ENCODE measurements at places on chromosomes 1 and 21. TPM values are rescaled to one million over a fixed set of nuclear protein-coding genes. Genes with fewer than 3 reads are reported as not detected.
A peak's percentile ranks its signal among the peaks of the same experiment; 100 is the strongest.

Gene USF1
- 33.9 TPM for total RNA-seq

Gene ASCL5
- not detected for total RNA-seq

Gene OR6K3
- total RNA-seq: 6.3 TPM

Gene GUCA2A
- total RNA-seq: not detected

Gene SH2D2A
- 0.48 TPM for total RNA-seq

Gene KLHDC9
- total RNA-seq: 10.6 TPM

Gene PGLYRP4
- total RNA-seq: 0.48 TPM

Gene SPRR1B
- not detected for total RNA-seq

Gene PRCC
- 21.4 TPM for total RNA-seq

Gene DNALI1
- 2.9 TPM for total RNA-seq

Gene FCGR3B
- 5.5 TPM for total RNA-seq

Gene LAMC1
- total RNA-seq: 585 TPM

Gene USH2A
- 2.2 TPM for total RNA-seq

- DNase-seq: no peak
Observed at GRCh38 chr21:43929217-43929971, 64.4 kb downstream of the AGPAT3 start.

- DNase-seq: no peak
Observed at GRCh38 chr21:33546086-33546485, 3.2 kb downstream of the SON start.

- DNase-seq: peak; percentile 89
Observed at GRCh38 chr1:21368515-21369289, 71.2 kb upstream of the NBPF3 start.

GRCh38 chr1:176167210-176167609 lies 39.9 kb downstream of the COP1 start:
- DNase-seq: no peak

DNA sequence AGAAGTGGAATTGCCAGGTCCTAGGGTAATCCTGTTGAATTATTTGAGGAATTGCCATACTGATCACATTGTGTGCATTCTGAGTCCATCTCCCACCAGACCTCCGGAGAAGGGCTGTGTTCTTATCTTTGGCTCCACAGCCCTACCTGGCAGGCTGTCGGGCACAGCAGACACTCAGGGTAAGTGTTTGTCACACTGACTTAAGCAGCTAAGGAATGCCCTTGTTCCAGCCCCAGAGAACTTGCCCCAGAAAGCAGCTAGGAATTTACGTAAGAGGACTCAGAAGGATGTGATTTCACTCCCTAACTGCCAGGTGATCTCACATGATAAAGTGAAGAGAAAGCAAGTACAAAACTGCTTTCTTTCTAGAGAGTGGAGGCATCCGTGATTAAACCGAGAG lies 21.0 kb downstream of the VASH2 start:
- DNase-seq: no peak

DNA sequence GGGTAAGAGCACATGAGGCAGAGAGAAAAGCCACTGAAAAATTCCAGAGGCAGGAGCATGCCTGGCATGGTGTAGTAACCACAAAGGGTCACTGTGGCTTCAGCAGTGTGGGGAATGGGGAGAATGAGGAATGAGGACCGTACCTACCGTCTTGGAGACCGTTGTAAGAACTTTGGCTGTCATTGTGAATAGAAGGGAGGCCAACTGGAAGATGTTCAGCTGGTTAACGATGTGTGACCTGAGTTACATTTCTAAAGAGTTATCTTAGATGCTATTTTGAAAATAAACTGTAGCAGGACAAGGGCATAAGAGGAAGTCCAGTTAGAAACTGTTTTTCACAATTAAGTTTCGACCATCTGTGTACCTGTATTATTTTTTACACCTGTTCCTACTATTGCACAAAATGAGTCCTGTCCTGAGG lies 365.5 kb upstream of the SGIP1 start:
- no peak for DNase-seq

- DNase-seq: no peak
Observed at GRCh38 chr1:41901551-41901950, 17.2 kb downstream of the HIVEP3 start.

- DNase-seq: peak; percentile 10
Observed at GRCh38 chr1:18414321-18414720, 66.4 kb upstream of the KLHDC7A start.

- DNase-seq: no peak
Observed at GRCh38 chr1:48547561-48548220, 75.7 kb upstream of the SPATA6 start.

GRCh38 chr1:6241887-6242740 lies 1.9 kb upstream of the HES3 start:
- no peak for DNase-seq

- no peak for DNase-seq
Observed at GRCh38 chr1:85488126-85488525, 23.2 kb upstream of the DDAH1 start.

- no peak for DNase-seq
Observed at GRCh38 chr1:55378582-55378981, 163.4 kb upstream of the USP24 start.

GRCh38 chr1:178821134-178821866 lies 49.6 kb downstream of the ANGPTL1 start:
- no peak for DNase-seq

- peak; percentile 98 for DNase-seq
Observed at GRCh38 chr1:184622136-184622823, 132.4 kb downstream of the EDEM3 start.

GRCh38 chr1:118396829-118397495 lies 211.9 kb upstream of the SPAG17 start:
- no peak for DNase-seq

DNA sequence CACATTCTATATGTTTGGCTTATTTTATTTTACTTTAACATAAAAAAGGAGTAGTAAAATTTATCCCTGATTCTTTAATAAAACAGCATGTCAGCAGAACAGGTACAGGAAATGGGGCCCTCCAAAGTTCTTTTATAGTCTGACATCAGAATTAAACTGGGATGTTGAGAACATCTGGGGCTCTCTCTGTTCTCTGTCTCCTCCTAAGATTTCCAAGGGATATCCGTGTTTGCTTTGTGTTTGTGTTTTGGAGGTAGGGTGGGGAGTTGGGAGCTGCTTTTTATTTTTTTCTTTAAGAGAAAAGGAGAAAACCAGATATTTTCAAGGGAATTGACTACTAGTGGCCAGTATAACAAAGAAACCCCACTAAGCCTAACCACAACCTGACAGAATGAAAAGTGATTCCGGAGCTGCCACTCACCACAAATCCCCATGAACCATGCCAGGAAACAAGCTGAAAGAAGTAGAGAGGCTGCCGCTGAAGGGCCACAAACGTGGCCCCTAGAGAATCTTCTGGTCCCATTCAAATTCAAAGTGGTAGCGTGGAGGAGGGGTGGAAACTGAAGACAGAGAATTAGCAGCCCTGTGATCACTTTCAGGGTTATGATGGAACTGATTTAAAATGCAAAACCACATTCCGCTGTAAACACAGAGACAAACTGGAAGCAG lies 369.6 kb upstream of the ADGRL2 start:
- no peak for DNase-seq

DNA sequence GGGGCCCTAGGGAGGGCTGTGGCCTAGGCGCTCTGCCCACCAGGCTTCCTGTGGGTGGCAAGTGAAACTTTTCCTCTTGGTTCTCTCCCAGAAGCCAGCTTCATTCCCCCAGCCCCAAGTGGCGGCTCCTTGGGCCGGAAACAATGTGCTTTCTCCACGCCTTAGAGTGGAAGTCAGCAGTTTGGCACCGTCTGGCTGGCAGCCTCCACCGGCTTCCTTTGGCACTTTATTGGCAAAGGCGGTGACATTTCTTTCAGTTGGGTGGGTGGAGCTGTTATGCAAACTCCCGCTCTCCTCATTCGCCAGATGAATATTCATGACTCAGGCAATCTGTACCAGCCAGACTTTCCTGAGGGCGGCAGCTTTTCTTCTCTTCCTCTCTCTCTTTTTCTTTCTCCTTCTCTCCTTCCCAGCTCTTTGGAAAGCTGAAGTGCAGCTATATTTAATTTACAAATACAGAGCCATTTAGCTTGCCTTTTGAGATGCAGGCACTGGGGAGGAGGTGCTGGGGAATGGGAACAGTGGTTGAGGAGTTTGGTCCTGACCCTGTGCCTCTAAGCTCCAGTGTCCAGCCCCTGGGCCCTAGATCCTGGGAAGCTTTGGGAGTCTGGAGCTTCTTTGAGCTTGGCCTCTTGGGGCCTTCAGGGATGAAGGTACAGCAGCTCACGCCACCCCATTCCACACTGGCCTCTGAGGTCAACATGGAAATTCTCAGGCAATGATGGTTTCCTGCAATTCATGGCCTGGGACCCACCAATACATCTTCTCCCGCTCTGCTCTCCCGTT lies 67.8 kb upstream of the POU3F1 start:
- peak; percentile 53 for DNase-seq

- no peak for DNase-seq
Observed at GRCh38 chr1:65471861-65472332, 51.4 kb downstream of the LEPR start.

GRCh38 chr21:43693981-43694380 lies 24.9 kb upstream of the PDXK start:
- no peak for DNase-seq

DNA sequence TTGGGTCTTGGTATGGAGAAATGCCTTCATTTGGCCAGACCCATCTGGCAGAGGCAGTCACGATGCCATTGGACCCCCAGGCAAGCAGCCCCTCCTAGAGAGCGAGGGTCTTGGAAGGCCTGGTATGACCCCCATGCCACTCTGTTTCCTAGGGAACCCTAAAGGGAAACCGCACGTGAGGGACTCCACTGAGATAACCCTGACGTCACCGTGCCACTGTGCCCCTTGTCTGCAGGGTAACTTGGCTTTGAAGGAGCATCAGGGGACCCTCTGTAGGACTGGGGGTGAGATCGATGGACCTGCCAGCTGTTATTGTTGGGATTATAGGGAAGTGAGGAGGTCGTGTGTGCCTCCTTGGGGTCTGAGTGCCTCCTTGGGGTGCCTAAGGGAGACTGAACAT lies 34.5 kb downstream of the ABCG1 start:
- no peak for DNase-seq

DNA sequence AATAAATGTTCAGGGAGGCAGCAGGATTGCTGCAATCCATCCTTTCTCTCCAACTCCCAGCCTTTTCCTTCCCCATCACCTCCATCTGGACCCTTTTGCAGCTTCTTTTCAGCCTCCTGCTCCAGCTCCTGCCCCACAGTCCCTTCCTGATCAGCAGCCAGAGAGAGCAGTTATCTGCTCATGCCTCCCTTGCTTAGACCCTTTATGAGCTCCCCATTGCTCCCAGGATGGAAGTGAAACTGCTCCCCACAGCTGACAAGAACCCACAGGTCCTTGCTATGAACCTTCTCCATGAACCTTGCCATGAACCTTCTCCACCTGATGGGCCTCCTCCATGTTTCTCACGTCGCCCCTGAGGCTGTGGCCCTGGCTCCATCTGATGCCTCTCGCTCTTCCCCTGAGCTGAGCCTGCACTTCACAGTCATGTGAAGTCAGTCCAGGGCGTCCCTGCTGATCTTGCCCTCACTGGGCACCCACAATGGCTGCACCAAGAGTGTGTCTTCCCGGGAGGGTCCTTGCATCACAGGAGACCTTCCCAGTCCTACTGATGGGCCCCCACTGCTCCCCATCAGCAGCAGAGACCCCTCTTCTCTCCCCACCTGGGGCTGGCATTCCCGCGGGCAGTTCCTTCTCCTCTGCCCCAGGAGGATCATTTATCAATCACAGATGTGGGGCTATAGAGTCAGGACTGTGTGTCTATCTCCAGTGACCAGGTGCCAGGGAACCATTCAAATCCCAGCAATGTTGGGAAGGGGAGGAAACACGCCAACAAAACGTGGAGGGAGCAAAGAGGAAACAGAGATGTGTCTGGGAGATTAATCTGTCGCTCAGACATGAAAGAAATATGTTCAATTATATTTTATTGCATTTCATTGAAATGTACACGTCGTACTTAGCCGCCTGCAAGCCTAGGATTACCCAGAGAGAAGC lies 73.1 kb downstream of the MATN1 start:
- DNase-seq: no peak

DNA sequence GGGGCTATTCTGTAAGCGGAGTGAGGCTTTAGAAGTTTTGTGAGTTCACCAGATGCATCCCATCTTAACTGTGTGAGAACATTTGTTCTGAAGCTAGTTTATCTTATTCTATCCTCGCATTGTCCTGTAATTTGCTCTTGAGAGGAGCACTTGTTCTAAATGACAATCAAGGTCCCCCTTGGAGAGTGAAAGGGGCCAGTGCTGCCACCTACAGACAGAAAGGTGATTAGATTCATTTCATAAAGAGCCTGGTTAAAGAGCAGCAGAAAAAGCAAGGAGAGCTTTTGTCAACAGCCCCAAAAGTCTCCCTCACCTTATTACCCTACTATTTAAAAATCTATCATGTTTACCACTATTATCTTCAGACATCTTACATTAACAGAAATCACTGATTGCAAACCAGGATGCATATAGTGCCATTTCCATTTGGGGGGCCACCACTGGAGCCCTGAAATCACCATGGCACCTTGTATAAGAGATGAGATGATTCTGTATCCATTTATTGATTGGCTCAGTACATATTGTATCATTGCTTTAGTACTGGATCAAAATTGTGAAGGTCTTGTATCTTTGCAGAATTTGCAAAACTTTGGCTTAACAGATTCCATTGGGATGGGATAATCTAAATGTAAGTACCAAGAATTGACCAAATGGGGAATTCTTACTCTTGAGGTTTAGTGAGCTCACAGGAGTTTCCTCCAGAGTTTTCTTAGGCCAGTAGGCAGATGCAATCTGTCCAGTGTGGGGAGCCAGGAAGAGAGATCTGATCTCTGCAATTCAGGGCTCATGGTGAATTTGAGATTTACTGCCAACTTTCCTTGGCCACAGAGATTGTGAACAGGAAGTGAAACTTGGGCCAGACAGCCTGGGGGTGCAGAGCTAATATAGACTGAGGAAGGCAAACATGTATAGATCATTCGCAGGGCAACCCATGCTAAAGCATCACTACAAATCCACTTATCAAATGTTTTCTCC lies 64.3 kb upstream of the TRABD2B start:
- peak; percentile 79 for DNase-seq

DNA sequence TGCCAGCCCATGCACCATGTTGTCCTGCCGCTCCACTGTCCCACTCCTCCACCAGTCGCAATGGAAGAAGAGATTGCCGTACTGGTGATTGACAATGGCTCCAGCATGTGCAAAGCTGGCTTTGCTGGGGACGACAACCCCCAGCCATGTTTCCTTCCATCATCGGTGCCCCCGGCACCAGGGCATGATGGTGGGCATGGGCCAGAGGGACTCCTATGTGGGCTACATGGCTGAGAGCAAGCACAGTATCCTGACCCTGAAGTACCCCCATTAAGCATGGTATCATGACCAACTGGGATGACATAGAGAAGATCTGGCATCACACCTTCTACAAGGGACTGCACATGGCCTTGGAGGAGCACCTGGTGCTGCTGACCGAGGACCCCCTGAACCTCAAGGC lies 1.9 kb upstream of the AMY2B start:
- no peak for DNase-seq

- DNase-seq: no peak
Observed at GRCh38 chr1:216193839-216194443, 229.3 kb downstream of the USH2A start.

- DNase-seq: no peak
Observed at GRCh38 chr1:116308276-116308675, 64.8 kb upstream of the ATP1A1 start.

- DNase-seq: peak; percentile 25
Observed at GRCh38 chr1:86289161-86289560, 107.0 kb downstream of the ODF2L start.

- peak; percentile 73 for DNase-seq
Observed at GRCh38 chr1:160675641-160676410, 29.0 kb upstream of the SLAMF1 start.

GRCh38 chr1:119742202-119742601 lies 26.5 kb downstream of the HMGCS2 start:
- no peak for DNase-seq

GRCh38 chr1:234907208-234907939 lies 221.3 kb downstream of the TOMM20 start:
- no peak for DNase-seq

GRCh38 chr1:219801156-219801820 lies 127.1 kb downstream of the SLC30A10 start:
- no peak for DNase-seq
